ENCODE measurements at places on chromosomes 13 and 19. TPM values are rescaled to one million over a fixed set of nuclear protein-coding genes. Genes with fewer than 3 reads are reported as not detected.

Gene ARGLU1
- polyA plus RNA-seq: 46.3 TPM

Gene ANO8
- 1.3 TPM for polyA plus RNA-seq

Gene ZNF528
- polyA plus RNA-seq: 12.1 TPM

Gene ZNF439
- 3.0 TPM for polyA plus RNA-seq

Gene IL11
- polyA plus RNA-seq: 11.9 TPM

Gene C13orf42
- not detected for polyA plus RNA-seq
